Stimulated activated CD4-positive, alpha-beta T cell treated with anti-CD3 and anti-CD28 coated beads, Interleukin-4, amount 100 ng/mL, for 1 hour (primary cell): ENCODE measurements at places on chromosomes 7 and 10.
A peak's percentile ranks its signal among the peaks of the same experiment; 100 is the strongest.

DNA sequence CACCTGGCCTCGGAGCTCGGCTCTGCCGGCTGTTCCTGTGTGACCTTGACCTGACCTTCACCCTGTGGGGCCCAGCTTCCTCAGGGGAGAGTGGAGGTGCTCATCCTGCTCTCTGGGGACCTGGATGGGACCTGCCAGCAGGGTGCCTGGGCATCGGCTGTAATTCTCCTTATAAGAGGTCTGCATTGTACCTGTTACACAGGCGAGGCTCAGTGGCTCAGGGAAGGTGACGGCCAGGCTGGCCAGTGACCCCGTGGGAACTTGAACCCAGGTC, 29.0 kb downstream of the RET start:
- no peak for DNase-seq

GRCh38 chr7:156499247-156499881, 141.2 kb upstream of the RNF32 start:
- no peak for DNase-seq

- no peak for DNase-seq
Observed at GRCh38 chr7:151494298-151495284, 25.1 kb downstream of the RHEB start.

DNA sequence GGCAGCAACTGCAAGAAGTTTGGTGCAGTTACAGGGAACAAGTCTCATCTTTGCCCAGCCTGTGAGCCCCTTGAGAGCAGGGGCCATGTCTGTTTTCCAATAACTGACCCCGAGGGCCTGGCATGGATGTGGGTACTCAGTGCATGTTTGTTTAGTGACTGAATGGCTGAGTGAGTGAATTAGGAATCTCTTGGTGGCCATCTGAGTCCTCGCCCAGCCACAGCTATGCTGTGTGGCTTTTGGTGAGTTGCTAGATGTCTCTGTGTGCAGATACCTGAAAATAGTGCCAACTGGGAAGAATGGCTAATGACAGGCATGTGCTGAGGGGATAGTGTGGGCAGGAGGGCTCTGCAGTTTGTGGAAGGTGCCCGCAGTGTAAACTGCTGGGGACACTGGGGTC, 54.4 kb upstream of the PCBD1 start:
- no peak for DNase-seq

DNA sequence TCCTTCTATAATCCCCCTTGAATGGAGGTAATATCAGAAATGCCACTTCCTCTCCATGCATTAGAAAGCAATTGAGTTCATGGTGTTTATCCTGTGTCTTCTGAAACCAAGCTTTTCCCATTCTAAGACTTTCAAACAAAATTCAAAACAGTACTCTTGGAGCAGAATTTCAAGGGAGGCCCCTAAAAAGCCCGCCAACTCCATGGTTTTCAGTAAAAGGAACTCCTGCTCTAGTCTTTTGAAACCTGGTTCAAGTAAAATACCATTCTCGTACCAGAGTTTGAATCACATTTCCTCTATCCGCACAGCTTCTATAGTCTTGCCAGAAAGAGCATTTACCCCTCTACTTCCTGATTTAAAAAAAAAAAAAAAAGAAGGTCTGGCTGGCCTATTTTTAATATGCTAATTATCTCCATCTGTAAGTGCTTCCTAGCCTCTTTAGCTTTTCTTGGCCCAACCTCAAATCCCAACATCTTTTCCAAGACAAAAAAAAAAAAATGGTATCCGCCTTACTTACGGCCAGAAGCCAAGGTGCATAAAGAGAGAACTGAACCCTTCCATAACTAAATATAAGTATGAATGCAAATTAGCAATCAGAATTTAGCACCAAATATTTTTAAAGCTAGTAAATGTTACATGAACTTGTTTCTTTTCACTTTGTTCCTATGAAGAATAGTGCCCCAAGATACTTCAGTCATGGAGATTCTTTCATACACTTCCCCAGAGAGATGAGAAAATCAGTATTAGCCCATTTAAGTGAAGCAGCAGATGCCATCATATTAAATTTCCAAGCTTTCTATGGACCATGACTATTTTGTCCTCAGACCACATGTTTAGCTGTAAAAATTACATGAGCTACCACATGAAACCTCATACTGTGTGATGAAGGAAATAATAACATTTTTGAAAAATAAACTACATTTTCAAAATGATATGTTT, 199.9 kb upstream of the FAM3C start:
- DNase-seq, result no peak

DNA sequence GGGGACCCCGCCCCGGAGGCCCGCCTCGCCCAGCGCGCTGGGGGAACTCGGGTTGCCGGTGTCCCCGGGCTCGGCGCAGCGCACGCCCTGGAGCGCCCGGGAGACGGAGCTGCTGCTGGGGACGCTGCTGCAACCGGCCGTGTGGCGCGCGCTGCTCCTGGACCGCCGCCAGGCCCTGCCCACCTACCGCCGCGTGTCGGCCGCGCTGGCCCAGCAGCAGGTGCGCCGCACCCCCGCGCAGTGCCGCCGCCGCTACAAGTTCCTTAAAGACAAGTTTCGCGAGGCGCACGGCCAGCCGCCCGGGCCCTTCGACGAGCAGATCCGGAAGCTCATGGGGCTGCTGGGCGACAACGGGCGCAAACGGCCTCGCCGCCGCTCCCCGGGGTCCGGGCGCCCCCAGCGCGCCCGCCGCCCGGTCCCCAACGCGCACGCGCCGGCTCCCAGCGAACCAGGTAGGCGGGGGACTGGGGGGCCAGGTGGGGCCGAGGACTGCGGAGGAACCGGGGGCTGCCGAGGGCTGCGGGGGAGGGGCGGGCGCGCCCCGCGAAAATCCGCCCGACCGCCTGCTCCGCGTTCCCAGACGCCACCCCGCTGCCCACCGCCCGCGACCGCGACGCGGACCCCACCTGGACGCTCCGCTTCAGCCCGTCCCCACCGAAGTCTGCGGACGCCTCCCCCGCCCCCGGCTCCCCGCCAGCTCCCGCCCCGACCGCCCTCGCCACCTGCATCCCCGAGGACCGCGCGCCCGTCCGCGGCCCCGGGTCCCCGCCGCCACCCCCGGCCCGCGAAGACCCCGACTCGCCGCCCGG, 574 bp downstream of the UTF1 start:
- peak; percentile 22 for DNase-seq

DNA sequence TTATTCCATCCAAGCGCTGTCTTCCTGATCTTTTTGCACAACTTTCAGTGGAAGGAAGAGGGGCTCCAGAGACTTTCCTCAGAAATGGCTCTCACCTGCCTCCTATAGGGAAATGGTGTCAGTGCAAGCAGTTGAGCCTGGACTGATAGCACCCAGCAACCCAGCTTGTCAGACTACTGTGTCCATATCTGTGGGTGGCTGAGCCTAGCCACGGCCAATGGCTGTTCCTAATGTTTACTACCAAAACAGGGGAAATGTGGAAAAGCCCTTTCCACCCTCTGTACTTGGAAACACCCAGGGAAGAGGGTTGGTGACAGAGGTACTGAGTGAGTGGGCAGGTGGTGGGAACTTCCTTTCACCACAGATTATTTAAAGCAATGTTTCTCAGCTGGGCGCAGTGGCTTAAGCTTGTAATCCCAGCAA, 4.3 kb upstream of the YKT6 start:
- DNase-seq, result no peak

GRCh38 chr7:63070696-63071095, 928.0 kb upstream of the ZNF722 start:
- no peak for DNase-seq

GRCh38 chr10:15852111-15852557, 8.2 kb downstream of the MINDY3 start:
- DNase-seq, result no peak

- DNase-seq, result no peak
Observed at GRCh38 chr7:134209322-134210015, 82.3 kb downstream of the LRGUK start.

DNA sequence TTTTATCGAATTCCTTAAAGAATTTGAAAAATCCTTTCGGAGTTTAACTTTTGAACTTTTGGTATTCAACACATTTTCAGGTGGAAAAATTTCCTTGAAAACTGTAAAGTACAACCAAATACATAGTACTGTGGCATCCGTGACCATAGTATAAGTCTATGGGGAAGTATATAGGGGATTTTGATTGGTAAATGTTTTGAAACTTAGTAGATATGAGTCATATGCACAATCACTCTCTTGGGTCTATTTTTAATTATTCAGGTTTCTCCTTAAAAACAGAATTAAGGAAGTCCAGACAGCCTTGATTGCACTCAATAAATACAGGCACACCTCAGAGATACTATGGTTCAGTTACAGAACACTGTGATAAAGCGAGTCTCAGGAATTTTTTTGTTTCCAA, 64.2 kb downstream of the AVL9 start:
- no peak for DNase-seq

- no peak for DNase-seq
Observed at GRCh38 chr10:90041585-90041984, 340.2 kb downstream of the KIF20B start.

DNA sequence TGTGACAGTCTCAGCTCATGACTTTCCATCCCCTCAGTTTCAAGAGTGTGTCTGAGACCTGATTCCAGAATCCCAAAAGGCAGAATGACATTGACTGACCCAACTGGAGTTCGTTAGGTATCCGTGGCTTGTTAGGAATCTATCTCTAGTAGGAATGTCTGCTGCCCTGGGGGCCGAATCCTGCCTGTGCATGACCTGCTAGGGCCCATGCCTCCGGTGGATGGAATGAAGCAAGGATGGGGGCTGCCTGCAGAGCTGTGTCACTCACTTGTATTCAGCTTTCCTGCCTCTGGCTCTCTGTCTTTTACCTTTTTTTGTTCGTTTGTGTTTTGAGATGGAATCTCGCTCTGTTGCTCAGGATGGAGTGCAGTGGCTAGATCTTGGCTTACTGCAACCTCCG, 129.5 kb downstream of the SDK1 start:
- DNase-seq, result no peak

DNA sequence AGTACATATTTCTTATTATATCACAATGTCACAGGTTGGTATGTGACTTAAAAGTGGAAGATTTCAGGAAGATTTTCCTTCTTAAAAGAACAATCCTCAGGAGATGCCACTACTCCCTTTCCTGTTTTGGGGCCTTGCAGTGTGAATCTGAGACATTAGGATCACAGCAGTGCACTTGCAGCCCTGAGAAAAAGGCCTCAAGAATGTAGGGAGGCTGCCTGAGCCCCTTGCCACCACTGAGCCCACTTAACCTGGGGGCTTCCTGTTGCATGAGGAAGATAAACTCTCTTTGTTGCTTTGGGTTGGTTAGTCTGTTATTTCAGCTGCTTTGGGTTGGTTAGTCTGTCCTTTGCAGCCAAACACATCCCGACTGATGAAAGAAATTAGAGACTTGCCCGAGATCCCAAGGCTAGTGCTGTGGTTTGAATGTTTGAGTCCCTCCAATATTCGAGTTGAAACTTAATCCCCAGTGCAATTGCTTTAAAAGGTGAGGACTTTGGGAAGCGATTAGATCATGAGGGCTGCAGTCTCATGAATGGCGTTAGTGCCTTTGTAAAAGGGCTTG, 151.3 kb upstream of the SP4 start:
- DNase-seq, result no peak

DNA sequence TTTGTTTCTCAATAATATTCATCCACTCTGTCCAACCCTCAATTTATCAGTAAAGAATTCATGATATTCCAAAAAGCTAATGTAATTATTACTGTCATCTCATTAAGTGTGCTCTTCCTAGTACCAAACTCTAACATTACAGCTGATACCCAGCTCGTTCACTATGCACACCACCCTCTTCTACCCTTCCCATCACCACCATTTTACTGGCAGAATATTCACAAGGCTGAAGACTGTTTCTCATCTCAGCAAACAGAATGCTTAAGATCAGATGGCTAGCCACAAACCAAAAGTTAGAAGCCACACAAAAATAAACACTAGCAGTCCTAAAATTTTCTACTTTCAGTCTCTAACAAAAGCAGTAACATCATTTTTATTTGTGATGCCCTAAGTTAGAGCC, 121.5 kb downstream of the SRPK2 start:
- no peak for DNase-seq

DNA sequence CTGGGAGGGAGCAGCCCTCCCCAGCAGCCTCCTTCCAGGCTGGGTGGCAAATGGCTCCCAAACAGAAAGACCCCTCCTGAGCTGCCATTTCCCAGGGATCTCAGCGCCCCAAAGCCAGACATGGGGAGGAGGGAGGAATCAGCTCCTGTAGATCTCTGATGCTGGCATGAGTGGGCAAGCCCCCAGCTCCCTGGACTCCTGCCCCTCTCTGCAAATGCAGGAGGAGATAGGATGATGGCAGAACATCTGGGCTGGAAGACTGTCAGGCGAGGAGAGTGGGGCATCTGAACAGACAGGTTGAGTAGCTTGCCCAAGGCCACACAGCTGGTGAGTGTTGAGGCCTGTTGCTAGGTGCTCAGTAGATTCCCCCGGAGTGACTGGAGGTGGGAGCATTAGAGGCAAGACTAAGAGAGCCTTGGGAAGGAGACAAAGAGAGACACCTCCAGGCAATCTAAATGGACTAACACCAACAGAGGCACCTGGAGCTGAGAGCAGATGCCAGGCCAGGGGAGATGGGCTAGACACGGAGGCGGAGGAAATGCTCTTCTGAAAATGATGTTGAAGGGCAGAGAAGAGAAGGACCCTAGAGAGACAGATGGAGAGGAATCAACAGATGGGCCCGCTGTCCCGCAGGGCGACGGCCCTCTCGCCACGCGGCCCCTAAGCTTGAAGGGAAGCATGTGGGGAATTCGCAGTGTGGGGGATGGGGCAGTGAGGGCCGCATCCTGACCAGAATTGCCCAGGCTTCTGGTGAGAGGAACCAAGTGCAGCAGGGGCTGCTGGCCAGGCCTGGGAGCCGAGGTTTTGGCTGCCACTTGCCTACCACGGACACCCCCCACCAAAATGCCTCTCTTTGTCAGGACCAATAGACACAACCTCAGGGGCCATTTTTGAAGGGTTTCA, 84.8 kb upstream of the LRRC4 start:
- no peak for DNase-seq

GRCh38 chr7:145219461-145219860, 383.6 kb upstream of the TPK1 start:
- DNase-seq, result no peak

DNA sequence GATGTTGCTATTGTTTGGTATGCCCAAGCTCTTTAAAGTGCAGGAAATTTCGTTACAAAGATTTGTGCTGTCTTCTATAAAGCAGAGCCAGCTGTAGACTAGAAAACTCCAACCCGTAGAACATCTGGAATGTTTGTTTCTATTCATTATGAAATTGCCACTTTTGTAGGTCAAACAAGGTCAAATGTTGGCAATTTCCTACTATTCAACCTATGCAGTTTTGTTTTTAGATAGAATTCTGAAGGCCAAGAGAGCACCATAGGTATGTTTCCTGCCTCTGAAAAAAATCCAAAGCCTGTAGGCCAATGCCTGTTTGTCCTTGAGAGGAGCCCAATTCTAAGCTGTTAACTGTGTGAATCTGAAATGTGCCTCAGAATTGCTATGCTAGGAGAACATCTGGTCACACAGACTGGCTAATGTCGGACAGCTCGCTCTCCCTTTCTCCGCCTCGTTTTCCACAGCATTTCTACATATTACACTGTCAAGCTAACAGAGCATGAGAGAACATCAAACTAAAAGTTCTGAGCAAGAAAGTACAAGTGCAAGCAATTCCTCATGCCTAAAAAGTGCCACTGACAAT, 267.2 kb upstream of the LRGUK start:
- DNase-seq, result no peak
